Right renal cortex interstitium (tissue), 3 donors: ENCODE measurements at places on chromosomes 4 and X.

DNA sequence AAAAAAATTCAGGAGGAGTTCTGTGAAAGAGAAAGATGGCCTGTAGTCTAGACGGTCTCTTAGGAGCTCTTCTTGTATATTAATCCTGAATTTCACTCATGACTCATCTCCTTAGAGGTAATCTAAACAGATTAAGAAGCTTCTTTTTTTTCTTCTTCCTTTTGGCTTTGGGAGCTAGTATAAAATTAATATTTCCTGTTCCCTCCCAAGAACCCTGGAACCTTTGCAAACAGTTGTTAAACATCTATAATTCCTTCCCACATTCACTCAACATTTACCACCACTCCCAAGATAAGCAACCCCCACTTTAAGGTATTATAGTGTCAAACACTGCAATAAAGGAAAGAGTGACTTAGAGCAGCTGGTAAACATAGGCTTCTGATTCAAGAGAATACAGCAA is 146.4 kb upstream of the EDNRA start:
- no peak for DNase-seq

DNA sequence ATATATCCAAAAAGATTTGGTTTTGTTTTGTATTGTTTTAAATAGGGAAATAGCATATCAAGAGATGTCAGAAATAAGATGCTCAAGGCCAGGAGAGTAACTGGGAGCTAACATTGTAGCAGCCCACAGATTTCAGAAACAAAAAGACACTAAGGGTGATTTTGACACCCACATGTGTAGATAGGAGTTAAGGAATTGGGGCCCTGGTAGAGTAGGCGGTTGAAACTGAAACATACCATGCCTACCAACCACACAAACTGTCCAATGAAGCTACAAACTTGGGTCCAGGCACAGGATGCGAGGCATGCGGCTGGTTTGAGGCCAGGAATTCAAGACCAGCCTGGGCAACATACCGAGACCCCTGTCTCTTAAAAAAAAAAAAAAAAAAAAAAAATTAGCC is 6.3 kb upstream of the HSPA4L start:
- no peak for DNase-seq

GRCh38 chrX:14411326-14411725 is 118.0 kb upstream of the GLRA2 start:
- no peak for DNase-seq

DNA sequence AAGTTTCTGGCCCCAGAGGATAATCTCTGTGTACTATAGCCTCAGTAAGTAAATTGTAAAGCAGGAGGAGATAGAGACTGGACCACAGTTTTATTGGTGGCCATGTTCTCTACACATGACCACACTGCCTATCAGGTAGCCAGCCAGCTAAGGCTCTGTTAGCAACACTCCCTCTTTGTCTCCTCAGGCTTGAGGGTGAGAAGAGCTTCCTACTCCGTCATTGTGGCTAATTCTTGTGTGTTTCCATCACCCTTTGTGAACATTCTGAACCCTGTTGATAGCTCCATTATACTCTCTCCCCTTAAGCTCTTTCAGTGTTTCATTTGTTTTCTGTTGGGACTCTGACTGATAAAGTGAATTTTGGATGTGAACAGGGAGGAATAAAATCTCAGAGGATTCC is 233.4 kb downstream of the CFAP299 start:
- DNase-seq = no peak

DNA sequence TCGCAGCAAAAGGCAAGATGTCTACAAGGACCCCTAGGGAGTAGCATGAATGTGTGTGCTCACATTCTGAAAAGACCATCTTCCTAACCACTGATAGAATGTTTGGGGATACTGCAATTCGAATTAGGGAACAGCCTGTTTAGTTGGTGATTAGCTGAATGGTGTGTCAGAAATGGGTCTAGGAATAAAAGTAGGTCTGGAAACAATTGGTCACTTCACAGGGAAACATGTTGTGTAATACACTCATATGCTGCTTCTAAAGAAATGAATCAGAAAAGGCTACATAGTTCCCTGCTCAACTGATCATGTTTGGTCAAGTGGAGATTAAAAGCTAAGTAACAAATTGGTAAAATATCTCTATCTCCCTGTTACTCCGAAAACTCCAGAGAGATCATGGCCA is 2362.4 kb upstream of the TENM3 start:
- DNase-seq = no peak

DNA sequence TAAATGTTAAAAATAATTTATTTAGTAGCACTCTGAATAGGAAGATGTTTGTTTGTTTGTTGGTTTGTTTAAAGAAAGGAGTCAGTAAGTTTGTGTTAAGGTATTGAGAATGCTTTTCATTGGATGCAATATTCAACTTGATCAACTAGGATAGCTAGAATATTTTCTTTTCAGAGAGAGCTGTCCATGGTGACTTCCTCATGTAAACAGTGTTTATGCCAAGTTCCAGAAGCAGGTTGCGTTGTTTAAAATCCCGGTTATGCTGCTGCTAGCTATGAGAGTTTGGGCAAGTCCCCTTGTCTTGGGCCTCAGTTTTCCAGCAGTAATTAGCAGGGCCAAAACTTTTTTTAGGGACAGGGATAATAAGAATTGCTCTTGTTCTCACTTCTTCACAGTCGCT is 876.2 kb upstream of the HS3ST1 start:
- no peak for DNase-seq
